GM04504 (cell line): ENCODE measurements at places on chromosomes 3 and 15.

DNA sequence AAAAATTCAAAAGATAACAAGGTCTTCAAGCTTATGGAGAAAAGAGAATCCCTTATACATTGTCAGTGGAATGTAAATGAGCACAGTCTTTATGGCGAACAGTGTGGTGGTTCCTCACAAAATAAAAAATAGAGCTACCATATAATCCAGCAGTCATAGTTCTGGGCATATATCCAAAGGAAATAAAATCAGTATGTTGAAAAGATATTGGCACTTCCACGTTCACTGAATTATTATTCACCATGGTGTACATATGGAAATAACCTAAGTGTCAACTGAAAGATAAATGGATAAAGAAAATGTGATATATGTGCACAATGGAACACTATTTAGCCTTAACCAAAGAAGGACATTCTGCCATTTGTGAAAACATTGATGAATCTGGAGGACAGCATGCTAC, 1161.2 kb downstream of the ROBO2 start:
- DNase-seq: no peak

GRCh38 chr3:71614426-71614825, 30.9 kb upstream of the FOXP1 start:
- no peak for DNase-seq

GRCh38 chr3:165903885-165904630, 66.8 kb upstream of the BCHE start:
- DNase-seq: no peak

- no peak for DNase-seq
These were observed 6.1 kb downstream of the GRAMD1C start for GRCh38 chr3:113844622-113845222.
